Stimulated activated CD8-positive, alpha-beta memory T cell treated with anti-CD3 and anti-CD28 coated beads, Interleukin-2, amount 100 ng/mL, for 1 hour (primary cell): ENCODE measurements at places on chromosomes 6 and 20.

GRCh38 chr6:57085471-57085870 lies 4.5 kb upstream of the ZNF451 start:
- DNase-seq = no peak

- no peak for DNase-seq
These were observed 24.9 kb downstream of the TGM2 start for GRCh38 chr20:38139977-38140753.

DNA sequence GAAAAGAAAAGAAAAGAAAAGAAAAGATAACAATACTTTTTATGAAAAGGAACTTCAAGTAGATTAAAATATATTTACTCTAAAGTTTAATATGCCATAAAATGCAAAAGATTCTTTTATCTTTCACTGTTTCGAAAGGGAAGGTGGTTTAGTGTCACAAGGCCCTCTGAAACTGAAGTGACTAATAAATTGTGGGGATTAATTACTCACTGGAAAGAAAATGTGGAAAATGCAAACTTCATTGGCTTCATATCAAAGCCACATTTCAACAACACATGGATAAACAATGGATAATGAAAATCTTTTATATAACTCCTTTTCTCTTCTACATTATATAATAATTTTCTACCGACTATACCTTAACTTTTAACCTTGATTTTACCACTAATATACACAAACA lies 320.5 kb upstream of the RSPO3 start:
- DNase-seq = no peak

- no peak for DNase-seq
These were observed 13.3 kb upstream of the MYT1 start for GRCh38 chr20:64150756-64151632.

DNA sequence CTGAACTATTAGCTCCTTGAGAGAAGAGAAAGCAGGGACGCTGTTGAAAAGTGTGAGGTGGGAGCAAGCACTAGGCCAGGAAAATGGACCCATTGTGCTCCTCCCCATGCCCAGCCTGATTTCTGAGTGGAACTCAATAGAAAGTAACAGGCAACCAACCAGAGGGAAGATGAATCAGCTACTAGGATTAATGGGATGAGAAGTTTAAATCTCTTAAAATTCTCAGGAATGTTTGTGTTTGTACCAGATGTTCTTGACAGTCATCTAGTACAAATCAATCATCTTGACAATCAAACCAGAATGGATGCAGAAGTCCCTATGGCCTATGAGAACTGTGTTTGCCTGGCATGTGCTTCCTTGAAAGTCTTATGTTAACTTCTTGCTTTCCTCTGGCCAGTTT lies 48.9 kb downstream of the HDDC2 start:
- no peak for DNase-seq

DNA sequence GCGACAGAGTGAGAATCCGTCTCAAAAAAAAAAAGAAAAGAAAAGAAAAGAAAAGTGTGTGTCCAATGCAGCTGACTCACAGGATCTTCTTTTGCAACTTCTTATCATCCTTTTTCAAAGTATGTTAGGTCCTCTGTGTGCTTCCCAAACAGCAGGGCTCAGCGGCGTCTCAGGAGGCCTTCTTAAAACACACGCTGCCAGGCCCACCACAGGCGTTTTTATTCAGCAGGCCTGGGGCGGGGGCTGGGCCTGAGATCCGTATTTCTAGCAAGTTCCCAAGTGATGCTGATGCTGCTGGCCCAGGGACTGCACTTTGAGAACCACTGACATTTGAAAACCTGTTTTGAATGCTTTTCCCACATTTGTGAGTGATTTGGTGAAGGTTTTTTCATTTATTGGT lies 57.1 kb downstream of the PSMG4 start:
- no peak for DNase-seq

DNA sequence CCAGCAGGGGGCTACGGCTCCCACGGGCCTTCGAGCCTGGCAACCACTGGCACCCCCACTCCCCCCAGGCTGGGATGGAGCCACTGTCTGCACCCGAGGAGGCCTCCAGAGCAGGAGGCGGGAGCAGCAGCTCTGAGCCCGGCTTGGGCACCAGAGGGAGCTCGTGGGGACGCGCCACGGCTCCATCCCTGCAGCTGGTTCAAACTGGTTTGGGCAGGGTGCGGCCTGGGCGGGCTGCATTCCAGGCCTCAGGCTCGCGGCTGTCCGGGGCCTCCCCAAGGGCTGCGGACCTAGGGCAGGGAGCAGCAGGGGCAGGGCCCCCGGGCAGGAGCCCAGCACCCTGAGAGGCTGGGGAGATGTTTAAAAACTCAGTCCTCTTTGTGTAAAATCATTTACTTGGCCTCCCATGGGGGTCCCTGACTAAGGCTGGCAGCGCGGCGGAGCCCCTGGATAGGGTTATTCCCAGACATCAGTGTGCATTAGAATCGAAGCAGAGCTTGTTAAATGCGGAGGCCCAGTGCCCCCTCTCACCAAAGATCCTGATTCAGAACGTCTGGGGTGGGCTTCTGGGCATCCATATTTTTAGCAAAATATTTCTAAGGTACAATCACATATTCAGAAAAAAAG lies 4.1 kb upstream of the BCAS4 start:
- DNase-seq = peak; percentile 54

GRCh38 chr6:125815080-125815910 lies 24.5 kb downstream of the NCOA7 start:
- no peak for DNase-seq

GRCh38 chr6:105326833-105327770 lies 75.8 kb downstream of the PREP start:
- no peak for DNase-seq

DNA sequence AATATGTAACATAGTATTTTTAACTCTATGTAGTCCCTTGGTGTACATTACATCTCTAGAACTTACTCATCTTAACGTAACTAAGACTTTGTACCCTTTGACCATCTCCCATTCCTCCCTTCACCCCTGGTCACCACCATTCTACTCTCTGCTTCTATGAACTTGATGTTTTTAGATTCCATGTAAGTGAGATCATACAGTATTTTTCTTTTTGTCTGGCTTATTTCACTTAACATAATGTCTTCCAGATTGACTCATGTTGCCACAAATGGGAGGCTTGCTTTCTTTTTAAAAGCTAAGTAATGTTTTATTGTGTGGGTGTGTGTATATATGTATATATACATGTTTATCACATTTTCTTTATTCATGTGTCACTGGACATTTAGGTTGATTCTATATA lies 55.8 kb downstream of the TMEM200A start:
- no peak for DNase-seq

DNA sequence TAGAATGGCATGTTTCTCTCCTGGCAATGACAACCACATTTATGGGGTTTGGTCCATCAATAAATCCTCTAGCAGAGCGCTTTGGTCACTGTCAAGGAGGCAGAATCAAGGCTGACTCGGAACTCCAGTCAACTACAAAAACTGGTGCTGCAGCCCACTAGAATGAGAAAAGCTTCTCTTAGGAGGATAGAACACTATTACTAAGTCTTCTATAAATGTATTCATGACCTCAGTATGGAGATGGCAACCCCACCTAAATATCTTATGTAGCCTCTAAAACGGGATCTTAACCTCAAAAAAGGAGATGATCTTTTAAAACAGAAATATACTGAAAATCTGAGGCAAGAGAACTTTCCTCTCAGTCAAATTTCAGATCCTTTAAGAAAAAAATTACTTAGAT lies 68.5 kb downstream of the RALGAPA2 start:
- DNase-seq = no peak

DNA sequence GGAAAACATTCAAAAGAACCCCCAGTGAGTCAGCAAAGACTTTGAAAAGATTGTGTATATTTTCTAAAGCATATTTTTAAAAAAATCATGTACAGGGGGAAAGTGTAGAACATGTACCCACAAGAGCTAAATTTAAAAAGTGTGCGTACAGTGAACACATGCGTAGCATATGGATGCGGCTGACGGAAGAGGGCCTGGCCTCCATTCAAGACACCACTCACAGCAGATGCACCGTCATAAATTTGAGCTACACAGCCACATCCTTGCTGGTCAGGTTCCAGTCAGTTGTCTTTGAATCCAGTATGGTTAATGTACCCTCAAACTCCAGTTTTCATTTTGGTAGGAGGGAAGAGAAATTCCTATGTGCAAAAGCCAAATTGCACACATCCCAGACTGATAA lies 54.3 kb upstream of the SPACA1 start:
- DNase-seq = no peak

GRCh38 chr6:1024587-1024986 lies 287.3 kb upstream of the FOXQ1 start:
- no peak for DNase-seq

- no peak for DNase-seq
These were observed 295.2 kb downstream of the GJA1 start for GRCh38 chr6:121730616-121731015.

DNA sequence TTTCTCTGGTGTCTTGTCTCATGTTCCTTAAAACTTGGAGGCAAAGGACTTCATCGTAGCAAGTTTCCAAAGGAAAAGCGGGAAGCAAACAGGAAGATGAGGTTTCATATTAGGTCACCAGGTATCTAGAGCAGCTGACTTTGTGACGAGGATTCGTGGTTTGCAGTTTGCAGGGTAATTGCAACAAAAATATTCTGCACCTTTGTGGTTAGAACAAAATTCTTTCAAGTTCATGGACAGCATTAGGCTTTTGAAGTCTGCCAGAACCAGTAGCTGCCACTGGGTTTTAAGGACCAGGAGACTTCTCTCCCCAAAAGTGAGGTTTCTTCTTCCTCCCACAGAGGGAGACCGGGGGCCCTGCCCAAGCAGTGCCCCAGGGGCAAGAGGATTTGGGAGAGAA lies 63.4 kb downstream of the RPP40 start:
- no peak for DNase-seq

DNA sequence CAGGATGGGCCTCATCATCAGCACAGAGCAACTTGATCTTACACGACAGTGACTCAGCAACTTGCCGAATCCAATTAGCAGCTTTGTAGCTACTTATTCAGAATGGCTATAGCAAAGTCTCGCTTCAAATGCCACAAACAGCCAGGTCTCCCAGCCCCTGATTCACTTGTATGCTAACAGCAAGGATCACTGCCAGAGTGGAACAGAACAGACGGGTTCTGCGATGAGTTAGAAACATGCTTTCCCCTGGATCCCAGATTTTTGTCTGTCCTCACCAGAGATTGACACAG lies 254.4 kb downstream of the NRN1 start:
- DNase-seq = no peak

DNA sequence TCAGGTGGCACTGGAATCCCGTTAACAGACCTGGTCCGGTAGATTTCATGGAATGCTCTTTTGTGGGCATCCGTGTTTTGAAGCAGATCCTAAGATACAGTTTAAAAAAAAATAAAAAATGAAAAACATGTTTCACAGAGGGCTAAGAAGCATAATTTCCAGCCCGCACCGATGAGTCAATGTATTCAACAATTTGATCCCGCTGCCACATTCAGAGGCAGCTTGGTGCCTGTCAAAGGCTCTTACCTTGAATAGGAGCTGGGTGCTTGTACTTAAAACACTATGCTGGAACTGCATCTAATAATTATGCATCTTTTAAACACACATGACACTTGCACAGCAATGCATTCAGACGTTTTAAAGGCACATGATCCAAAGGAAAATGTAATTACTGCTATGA lies 164.8 kb downstream of the SYNE1 start:
- DNase-seq = no peak

DNA sequence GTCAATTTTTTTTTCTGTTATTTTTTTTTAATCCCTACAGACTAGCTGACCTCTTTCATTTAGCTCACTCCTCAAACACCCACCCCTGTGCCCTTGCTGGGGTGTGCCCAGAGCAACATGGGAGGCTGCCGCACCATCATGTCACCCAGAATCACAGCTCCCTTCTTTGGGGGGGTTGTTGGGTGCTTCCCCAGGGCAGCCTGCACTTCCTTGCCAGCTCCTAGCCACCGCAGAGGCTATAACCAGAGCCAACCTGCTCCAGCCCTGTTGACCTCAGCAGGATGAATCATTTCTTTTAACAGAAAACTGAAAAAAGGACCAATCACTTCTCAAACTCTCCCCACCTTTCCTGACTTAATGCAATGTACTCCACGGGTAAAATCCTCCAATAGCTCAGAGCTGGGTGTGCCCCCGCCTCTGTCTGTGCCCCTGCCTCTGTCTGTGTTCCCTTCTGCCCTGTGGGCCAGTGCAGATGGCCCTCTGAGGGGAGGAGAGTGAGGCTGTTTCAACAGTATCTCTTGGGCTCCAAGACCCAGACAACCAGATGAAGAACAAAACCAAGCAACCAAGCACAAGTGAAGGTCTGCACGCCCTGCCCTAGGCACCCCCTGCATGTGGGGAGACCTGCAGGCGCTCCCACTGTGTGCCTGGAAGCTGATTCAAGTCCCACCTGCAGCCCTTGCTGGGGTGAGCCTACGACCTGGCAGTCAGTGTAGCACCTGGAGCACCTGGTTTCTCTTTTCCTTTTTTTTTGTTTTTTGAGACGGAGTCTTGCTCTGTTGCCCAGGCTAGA lies 67.7 kb downstream of the PYGB start:
- DNase-seq = no peak

DNA sequence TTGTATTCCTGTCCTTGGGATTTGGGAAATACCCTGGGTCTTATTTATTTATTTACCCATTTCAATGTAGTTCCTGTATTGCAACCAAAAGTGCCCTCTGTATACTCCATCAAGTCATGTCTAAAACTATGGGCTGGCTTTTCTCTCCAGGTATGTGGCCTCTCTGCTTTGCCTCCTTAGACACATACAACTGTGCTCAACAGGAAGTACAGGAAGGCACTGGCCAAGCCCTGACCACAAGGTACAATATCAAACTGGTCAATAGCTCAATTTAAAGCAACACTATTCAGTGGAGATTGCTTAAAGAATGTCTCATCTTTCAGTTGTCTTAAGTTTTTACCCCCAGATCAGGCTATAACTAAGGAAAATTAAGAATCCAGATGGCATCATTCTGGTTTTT lies 42.3 kb upstream of the SLC24A3 start:
- no peak for DNase-seq

DNA sequence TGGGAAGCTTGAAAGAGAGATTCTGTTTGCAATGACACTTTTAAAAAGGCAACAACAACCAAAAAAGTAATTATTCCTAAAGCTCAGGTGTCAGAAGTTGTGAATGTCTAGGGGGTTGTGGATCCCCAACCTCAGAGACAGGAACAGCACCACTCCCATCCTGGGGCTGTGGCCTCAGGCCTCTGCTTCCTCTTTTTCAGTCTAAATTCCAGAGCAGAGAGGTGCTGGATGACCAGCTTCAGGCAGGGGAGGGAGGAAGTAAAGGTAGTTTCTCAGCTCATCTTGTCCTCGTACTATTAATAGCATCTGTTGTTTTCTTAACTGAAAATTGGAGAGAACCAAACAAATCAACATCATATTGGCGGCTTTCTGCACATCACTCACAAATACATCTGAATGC lies 8.3 kb downstream of the NT5E start:
- DNase-seq = no peak
